ENCODE measurements at places on chromosomes 3 and 15.

DNA sequence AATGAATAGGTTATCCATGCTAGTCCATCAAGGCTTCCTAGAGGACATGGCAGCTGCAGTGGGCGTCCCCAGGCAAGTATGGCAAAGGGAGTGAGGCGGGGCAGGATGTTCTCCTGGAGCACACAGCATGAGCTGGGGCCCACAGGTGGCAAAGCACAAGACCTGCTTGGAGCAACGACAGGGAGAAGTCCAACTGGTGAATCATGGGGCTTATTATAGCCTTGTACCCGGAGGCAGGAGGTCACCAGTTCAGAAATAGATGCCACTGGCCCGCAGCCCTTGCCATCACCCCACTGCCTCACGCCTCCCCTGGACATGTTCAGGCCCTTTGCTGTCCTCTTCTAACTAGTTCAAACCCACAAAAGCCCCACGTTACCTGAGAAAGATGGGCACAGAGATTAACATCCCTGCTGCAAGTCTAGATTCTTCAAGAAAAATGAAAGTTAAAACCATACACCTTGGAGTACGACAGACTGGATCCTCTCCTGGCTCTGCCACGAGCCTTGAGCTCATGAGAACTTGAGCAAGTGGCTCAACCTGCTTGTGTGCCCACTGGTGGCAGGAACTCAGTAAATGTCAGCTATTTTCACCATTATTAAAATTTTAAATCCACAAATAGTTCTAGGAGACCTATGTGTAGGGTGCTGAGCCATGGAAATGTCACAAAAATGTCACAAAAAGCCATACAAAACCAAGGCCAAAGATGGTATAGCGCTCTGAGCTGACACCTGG, 1.8 kb upstream of the SRGAP3 start:
- DNase-seq: no peak

DNA sequence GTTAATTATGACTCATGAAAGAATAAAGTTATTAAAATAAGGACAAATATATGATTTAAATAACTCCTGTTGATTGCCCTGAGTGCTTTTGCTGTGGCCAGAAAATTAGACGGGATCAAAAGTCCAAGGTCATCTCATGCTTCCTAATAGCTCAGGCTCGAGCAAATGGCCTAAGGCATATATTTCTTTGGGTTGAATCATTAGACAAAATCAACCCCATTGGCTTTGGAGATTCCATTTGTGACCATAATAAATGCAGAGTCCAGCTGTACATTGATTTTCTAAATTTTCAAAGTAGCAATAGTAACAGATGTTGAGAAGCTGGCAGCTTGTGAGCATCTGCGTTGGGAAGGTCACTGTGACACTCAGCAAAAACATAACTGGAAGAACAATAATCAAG, 464.5 kb upstream of the TGFBR2 start:
- DNase-seq: no peak

- DNase-seq: no peak
These were observed 48.0 kb downstream of the ABHD2 start for GRCh38 chr15:89136078-89136806.

GRCh38 chr3:38331257-38332022, 15.1 kb upstream of the XYLB start:
- DNase-seq: no peak

DNA sequence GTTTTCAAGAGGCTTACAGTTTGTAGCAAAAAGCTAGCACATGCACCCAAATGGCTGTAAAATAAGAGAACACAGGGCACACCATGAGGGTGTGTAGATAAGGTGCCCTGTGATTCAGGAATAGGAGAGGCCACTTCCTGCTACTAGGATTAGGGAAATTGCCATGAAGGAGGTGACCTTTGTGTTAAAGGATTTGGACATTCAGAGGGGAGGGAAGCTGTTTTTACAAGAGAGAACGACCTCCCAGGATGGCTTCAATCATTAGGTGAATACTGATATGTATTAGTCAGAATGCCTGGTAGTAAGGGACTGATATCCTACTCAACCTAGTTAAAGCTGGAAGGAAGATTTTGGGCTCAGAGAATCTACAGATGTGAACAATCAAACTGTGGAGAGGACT, 35.7 kb upstream of the ABHD17C start:
- DNase-seq: no peak

DNA sequence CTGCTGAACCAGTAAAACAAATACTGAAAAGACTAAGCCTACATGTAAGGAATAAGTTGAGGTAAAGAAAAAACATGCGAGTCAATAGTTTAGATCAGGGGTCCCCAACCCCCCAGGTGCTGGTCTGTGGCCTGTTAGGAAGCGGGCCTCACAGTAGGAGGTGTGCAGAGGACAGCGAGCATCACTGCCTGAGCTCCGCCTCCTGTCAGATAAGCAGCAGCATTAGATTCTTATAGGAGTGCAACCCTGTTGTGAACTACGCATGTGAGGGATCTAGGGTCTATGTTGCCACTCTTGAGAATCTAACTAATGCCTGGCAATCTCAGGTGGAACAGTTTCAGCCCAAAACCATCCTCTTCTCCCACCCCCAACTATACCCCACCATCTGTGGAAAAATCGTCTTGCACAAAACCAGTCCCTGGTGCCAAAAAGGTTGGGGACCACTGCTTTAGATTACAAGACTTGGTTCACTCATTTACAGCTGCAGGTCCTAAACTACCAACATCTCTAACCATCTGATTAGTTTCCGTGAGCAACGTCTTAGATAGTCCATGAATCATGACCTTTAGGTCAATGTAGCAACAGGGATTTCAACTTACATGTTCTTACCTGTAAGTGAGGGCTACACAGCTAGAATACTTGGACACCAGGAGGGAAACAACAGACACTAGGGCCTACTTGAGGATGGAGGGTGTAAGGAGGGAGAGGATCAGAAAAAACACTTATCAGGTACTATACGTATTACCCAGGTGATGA, 66.7 kb downstream of the TRANK1 start:
- no peak for DNase-seq

DNA sequence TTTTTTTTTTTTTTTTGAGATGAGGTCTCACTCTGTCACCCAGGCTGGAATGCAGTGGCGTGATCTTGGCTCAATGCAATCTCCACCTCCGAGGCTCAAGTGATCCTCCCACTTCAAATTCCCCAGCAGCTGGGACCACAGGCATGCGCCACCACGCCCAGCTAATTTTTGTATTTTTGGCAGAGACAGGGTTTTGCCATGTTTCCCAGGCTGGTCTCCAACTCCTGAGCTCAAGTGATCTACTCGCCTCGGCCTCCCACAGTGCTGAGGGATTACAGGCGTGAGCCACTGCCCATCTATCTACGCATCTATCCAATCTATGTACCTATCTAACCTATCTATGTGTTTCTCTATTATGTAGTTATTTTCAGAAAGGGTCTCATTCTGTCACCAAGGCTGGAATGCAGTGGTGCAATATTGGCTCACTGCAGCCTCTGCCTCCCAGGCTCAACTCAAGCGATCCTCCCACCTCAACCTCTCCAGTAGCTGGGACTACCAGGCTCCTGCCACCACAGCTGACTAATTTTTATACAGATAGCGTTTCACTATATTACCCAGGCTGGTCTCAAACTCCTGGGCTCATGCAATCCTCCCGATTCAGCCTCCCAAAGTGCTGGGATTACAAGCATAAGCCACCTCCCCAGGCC, 20.2 kb upstream of the GPX1 start:
- no peak for DNase-seq

GRCh38 chr15:47801522-47801921, 84.2 kb downstream of the SEMA6D start:
- no peak for DNase-seq

GRCh38 chr3:37200141-37200540, 25.8 kb upstream of the LRRFIP2 start:
- DNase-seq: no peak

GRCh38 chr3:72054976-72055375, 270.0 kb upstream of the PROK2 start:
- no peak for DNase-seq

GRCh38 chr3:20904671-20905070, 718.7 kb upstream of the SGO1 start:
- DNase-seq: no peak

DNA sequence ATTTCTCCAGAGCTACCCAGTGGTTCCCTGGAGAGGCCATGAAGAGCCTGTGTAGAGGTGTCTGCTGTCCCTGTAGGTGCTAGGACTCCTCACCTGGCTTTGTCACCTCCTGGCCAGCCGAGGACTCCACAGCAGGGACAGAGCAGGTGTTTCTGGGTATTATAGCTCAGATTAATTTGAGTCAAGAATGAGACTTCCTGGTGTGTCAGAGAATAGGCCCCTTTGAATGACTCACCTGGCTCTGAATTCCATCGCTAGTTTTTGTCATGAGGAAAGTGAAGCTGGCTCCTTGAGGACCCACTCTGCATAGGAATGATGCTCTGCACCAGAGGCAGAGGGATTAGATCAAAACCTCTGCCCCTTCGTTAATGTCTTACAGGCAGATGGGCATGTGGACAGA, 167.5 kb upstream of the TOPAZ1 start:
- DNase-seq: no peak

GRCh38 chr3:121660356-121661171, at the start of gene HCLS1:
Gene HCLS1, minus strand, starts transcription at chr3:121660903. Its CDS starts 2,556 bp downstream, at chr3:121658347.
- peak; percentile 71 for DNase-seq

- peak; percentile 45 for DNase-seq
These were observed 727 bp downstream of the RAP2B start for GRCh38 chr3:153162513-153163392.
